Activated naive CD4-positive, alpha-beta T cell (primary cell): ENCODE measurements at places on chromosomes 4 and X.

- DNase-seq = no peak
These were observed 42.1 kb downstream of the TRIM61 start for GRCh38 chr4:164935363-164935762.

DNA sequence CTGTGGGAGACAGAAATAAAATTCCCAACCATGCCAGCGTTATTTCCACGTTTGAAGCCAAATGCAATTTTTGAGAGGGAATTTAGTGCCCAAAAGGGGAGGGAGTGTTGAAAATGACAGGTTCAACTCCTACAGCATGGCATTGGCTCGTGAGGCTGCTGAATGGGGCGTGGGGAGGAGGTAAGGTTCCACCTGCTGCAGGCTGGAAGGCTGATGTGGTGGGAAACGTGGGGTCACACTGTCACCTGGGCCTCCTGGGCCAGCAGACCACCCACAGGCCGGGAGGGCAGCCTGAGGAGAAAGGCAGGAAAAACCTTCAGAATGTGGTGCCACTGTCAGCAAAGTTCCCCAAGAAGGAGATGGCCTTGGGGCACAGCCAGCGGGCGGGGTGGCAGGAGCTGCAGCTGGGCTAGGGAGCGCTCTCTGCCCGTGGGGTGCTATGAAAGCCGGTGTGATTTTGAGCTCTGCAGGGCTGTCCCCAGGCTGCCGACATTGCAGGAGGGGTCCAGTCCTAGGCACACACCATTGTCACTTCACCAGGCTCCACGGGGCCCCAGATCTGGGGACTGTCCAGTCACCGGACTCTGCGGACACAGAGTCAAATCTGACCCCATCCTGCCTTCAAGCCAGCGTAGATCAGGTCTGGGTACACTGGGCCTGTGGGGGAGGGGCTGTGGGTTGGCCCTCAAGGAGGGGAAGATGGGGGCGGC, 19.6 kb downstream of the MSANTD1 start:
- DNase-seq = no peak

GRCh38 chr4:113945906-113946305, 33.5 kb downstream of the ARSJ start:
- no peak for DNase-seq

DNA sequence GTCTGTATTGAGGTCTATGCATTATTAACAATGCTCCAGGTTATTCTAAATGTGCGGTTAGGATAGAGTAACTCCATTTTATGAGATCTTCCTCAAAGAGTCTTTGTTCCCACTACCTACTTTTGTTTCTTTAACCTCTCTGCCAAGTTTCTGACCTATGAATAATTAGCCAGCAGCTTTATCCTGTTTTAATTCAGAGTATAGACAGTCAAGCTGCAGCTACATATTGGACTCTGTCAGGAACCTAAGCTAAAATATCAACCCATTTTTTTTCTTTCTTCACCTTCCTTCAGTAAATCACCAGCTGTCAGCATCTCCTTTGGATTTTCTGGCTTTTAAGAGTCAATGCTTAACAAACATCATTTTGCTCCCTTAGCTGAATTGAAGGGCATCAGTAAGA, 72.3 kb downstream of the TMEM47 start:
- no peak for DNase-seq

DNA sequence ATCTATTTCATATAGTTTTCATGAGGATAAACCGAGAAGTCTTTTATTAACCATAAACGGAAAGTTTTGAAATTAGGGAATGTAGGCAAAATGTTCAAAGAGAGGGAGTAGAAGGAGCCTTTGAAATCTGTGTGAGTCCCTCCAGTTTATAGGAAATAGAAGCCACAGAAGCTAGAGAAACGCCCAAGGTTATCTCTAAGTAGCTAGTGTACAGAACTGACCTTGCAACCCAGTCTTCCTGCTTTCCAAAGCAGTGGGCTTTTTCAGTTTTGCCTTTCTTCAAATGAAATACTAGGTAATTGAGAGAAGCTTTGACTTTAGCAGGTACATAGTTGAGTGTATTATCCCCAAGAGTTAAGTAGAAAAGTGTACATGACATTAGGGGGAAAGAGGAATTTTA, 39.4 kb downstream of the STIM2 start:
- no peak for DNase-seq

GRCh38 chr4:99047710-99048109, 40.9 kb downstream of the ADH5 start:
- no peak for DNase-seq

- DNase-seq = no peak
These were observed 26.9 kb downstream of the NUDT6 start for GRCh38 chr4:122895336-122895995.
